ENCODE measurements at places on chromosomes 6 and 20. TPM values are rescaled to one million over a fixed set of nuclear protein-coding genes. Genes with fewer than 3 reads are reported as not detected.

GRCh38 chr20:62350629-62351422 lies 16.3 kb downstream of the LAMA5 start:
- H3K27me3 ChIP-seq = no peaks in the 10 kb centered on the region
- peaks cover 22% of the 10 kb centered on the region for H3K4me1 ChIP-seq
- H3K4me3 ChIP-seq = no peak overlapping the region
- H3K27ac ChIP-seq = no peak overlapping the region
- DNase-seq = peak; percentile 8

The WFDC11 gene
- not detected for total RNA-seq

The CTCFL gene
- not detected for total RNA-seq

- no peaks in the 10 kb centered on the region for H3K4me1 ChIP-seq
- H3K27ac ChIP-seq = no peak overlapping the region
- DNase-seq = no peak
- no peaks in the 10 kb centered on the region for H3K36me3 ChIP-seq
- no peak overlapping the region for H3K4me3 ChIP-seq
Measured at GRCh38 chr6:34004706-34005105, 141.2 kb downstream of the GRM4 start.

- no peak for DNase-seq
- no peaks in the 10 kb centered on the region for H3K27me3 ChIP-seq
- H3K36me3 ChIP-seq = no peaks in the 10 kb centered on the region
- no peaks in the 10 kb centered on the region for H3K4me1 ChIP-seq
- no peak overlapping the region for H3K27ac ChIP-seq
- no peak overlapping the region for H3K4me3 ChIP-seq
Measured at GRCh38 chr6:101716387-101716786, 322.9 kb downstream of the GRIK2 start.

The LPA gene
- total RNA-seq = 5.7 TPM

The NINL gene
- total RNA-seq = 13.6 TPM

- no peak for DNase-seq
- H3K4me3 ChIP-seq = no peak overlapping the region
- peak overlapping the region; percentile 46 for H3K27ac ChIP-seq
- no peaks in the 10 kb centered on the region for H3K27me3 ChIP-seq
- H3K4me1 ChIP-seq = peaks cover 31% of the 10 kb centered on the region
Measured at GRCh38 chr6:125940247-125941041, 16.1 kb upstream of the HINT3 start.

- no peaks in the 10 kb centered on the region for H3K4me1 ChIP-seq
- H3K27ac ChIP-seq = no peak overlapping the region
- no peak overlapping the region for H3K4me3 ChIP-seq
- H3K27me3 ChIP-seq = no peaks in the 10 kb centered on the region
- DNase-seq = no peak
- H3K36me3 ChIP-seq = no peaks in the 10 kb centered on the region
Measured at GRCh38 chr6:15854826-15855710, 192.2 kb upstream of the DTNBP1 start.

The PRDM1 gene
- 4.1 TPM for total RNA-seq

The L3MBTL3 gene
- total RNA-seq = 15.6 TPM

GRCh38 chr20:14336686-14337085 lies 726 bp downstream of the FLRT3 start:
- no peak for DNase-seq
- no peaks in the 10 kb centered on the region for H3K4me1 ChIP-seq
- H3K4me3 ChIP-seq = no peak overlapping the region
- no peak overlapping the region for H3K27ac ChIP-seq
- no peaks in the 10 kb centered on the region for H3K36me3 ChIP-seq

The ADGB gene
- total RNA-seq = not detected

- H3K4me3 ChIP-seq = no peak overlapping the region
- no peaks in the 10 kb centered on the region for H3K4me1 ChIP-seq
- no peaks in the 10 kb centered on the region for H3K27me3 ChIP-seq
- H3K36me3 ChIP-seq = no peaks in the 10 kb centered on the region
Measured at GRCh38 chr6:9002833-9003232, 567.5 kb upstream of the SLC35B3 start.

- H3K4me1 ChIP-seq = peaks cover 10% of the 10 kb centered on the region
- H3K27me3 ChIP-seq = peaks cover 96% of the 10 kb centered on the region
- H3K27ac ChIP-seq = no peak overlapping the region
Measured at GRCh38 chr20:21396599-21397340, 556 bp downstream of the NKX2-4 start.

DNA sequence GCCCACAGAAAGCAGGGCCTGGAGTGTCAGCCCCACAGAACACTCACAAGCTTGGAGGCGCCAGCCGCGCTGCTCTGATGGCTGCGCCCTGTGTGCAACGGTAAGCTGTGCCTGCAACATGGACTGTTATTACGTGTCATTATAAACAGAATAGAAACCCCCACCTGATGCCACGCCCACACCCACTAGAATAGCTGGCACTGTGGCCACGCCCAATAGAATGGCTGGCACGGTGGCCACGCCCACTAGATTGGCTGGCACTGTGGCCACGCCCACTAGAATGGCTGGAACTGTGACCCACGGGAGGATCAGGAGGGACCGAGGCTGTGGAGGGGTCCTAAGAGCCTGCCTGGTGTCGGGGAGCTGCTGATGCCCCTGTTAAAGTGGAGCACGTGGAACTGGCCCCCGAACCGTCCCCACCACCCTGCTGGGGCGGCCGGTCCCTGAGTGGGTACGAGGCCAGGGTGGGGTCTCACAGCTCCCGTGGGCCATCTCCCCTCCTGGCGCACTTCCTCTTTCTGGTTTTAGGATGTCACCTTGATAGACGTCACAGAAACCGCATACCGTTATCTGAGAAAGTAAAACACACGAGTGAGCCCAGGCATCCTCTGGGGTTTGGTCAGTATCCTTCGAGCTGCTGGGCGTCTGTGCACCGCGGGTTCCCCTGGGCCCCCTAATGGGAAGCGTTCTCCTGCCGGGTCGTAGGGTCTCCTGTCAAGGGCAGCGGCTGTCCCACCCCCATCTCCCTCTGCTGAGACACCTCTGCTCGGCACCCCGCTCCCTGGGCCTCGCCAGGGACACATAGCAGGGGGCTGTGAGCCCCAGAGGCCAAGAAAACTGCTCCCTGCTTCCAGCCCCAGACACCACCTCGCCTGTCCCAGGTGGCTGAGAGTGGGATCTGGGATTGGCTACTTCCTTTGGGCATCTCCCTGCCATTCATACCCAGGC lies 25.4 kb downstream of the SLC17A9 start:
- no peaks in the 10 kb centered on the region for H3K36me3 ChIP-seq
- H3K4me3 ChIP-seq = no peak overlapping the region
- peaks cover 2% of the 10 kb centered on the region for H3K4me1 ChIP-seq
- H3K27ac ChIP-seq = no peak overlapping the region
- H3K27me3 ChIP-seq = peaks cover 85% of the 10 kb centered on the region

GRCh38 chr6:134689177-134689576 lies 260.7 kb downstream of the ALDH8A1 start:
- H3K4me3 ChIP-seq = no peak overlapping the region
- H3K36me3 ChIP-seq = no peaks in the 10 kb centered on the region
- peaks cover 3% of the 10 kb centered on the region for H3K27me3 ChIP-seq
- H3K4me1 ChIP-seq = no peaks in the 10 kb centered on the region
- no peak overlapping the region for H3K27ac ChIP-seq
- DNase-seq = no peak

The RRAGD gene
- 35.4 TPM for total RNA-seq

The C6orf58 gene
- total RNA-seq = not detected

The MED23 gene
- total RNA-seq = 32.2 TPM

GRCh38 chr20:16314748-16315159 lies 258.5 kb downstream of the KIF16B start:
- no peak for DNase-seq
- no peaks in the 10 kb centered on the region for H3K27me3 ChIP-seq
- no peak overlapping the region for H3K27ac ChIP-seq
- H3K36me3 ChIP-seq = no peaks in the 10 kb centered on the region
